ENCODE measurements at places on chromosomes 2 and 18.

DNA sequence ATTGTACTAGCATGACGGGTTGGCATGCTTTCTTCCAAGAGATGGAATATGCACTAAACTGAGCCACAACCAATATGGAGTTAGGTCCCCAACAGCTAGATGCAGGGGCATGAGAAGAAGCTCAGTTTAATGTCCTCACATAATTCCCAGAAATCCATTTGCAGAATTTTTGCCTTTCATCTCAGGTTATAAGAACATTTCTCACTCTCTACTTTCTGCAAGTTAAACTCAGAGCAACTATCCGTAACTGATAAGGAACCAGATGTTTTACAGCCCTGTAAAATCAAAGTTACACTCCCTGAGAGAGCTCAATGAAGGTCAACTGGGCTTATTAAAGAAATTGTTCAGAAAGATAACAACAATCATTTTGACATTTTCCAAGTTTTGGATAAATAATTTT, 30.7 kb downstream of the COPS8 start:
- DNase-seq: no peak

DNA sequence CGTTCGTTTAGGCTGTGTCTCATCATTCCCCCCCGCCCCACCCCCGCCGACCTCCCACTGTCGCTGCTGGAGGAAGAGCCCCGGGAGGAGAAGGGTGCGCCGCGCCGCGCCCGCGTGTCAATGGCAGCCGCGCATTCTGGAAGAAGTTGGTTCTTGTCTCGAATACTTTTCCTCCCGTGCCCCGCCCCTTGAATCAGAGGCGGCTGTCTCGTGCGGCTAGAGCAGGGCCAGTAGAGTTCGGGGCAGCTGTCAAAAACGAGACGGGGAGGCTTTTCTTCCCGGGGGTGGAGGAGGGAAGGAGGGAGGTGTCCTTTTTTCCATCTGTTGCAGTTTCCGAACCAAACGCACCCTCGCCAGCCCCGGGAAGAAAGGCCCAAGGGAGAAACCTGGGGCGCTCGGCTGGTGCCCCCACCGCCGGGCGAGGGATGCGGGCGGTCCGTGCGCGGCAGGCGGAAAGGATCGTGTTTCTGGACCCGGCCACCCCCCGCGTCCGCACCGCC, 410 bp upstream of the TGIF1 start:
- peak; percentile 63 for DNase-seq

GRCh38 chr18:52002600-52002999, 337.4 kb upstream of the DCC start:
- DNase-seq: no peak

DNA sequence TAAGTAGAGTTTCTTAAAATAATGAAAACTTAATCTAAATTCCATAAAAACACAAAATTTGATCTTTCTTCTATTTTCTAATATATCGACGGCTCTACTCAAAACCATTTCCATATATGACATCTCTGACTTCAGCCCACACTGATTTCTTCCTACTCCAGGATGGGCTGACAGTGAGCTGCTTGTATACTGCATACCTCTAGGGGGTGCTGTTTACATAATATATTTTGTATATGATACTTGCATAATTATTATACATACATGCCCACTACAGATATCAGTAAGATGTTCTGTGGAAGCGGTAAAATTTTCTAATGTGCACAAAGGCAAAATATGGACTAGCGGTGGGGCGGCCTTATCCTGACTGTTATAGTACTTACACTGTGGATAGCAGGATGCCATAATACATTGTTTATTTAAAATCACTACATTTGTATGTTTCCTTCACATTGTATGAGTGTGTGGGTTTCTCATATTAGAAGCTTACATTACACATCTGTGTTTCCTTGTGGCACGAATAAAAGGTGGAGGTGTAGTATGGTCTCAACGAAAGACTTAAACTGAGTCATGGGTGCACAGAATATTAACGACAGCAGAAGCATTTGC, 66.1 kb upstream of the NXPH2 start:
- DNase-seq: no peak

GRCh38 chr2:180419212-180419611, 412.1 kb upstream of the CWC22 start:
- DNase-seq: no peak

GRCh38 chr2:168207851-168208250, 39.5 kb downstream of the STK39 start:
- DNase-seq: no peak

DNA sequence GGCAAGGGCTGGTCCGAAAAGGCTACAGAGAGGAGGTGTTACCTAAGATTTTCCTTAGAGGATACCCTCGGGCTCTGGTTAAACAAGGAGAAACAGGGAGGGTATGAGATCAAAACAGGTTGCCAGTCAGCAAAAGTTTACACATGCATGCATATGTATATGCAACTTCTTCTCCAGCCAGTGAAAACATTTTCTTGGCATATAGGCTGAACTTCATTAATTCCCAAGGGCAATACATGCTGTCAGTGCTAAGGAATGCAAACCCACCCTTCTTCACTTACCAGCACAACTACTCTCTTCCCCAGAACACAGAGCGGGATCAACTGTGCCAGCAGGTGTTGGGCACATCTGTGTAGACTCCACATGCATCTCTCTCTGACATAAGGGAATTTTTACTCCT, 176.0 kb downstream of the GFPT1 start:
- no peak for DNase-seq

GRCh38 chr18:52312346-52312745, 27.7 kb upstream of the DCC start:
- no peak for DNase-seq

- DNase-seq: no peak
Observed at GRCh38 chr2:7270011-7270431, 352.8 kb downstream of the RNF144A start.

- DNase-seq: no peak
Observed at GRCh38 chr2:167651406-167652151, 595.8 kb downstream of the STK39 start.

GRCh38 chr2:76977846-76978727, 544.1 kb downstream of the LRRTM4 start:
- no peak for DNase-seq

DNA sequence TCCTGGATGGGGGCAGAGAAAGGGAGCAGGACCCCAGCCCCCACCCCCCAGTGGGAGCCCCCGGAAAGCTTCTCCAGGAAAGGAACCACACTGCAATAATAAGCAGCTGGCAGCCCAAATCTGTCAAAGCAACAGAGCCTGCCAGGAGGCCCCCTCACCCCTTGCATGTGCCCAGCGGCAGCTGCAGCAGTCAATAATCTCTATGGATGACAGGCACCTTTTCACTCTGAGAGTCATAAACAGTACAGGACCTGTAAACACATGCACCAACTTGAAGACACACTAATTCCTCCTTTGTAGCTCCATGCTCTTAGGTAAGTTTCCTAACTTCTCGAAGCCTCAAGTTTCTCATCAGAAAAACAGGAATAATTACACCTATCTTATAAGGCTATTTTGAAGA, 26.2 kb upstream of the KDM3A start:
- no peak for DNase-seq

DNA sequence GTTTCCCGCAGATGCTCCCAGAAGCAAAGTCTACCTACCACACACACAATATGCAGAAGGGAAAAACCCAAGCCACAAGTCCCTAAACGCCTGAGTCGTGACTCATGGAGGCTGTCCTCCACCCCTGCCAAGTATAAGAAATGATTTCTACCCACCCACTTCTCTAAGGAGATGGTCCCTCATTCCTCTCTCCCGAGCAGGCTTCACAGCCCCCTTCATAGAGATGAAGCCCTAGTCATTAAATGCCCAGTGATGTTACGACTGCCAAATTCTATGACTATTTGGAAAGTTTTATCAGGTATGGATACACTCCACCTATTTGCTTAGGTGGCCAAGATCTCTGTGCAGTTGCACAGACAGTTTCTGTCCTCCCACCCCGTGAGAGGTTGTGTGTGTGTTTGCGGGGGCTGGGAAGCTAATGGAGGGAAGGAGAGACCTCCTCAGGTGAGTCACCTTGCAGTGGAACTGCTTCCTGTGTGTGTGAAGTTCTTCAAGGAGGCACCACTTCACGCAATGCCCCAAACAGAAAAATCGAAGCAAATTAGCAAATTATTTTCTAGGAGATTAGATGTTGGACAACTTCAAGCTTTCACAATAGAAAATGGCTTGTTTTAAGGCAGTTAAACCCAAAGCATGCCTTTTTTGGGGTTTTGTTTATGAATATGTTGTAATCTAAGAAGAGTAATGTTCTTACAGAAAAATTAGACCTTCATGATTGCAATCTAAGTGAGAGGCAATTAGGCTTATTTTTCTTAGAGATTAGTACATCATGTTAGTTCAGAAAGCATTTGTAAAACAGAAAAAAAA, 175.2 kb downstream of the TGIF1 start:
- peak; percentile 53 for DNase-seq

DNA sequence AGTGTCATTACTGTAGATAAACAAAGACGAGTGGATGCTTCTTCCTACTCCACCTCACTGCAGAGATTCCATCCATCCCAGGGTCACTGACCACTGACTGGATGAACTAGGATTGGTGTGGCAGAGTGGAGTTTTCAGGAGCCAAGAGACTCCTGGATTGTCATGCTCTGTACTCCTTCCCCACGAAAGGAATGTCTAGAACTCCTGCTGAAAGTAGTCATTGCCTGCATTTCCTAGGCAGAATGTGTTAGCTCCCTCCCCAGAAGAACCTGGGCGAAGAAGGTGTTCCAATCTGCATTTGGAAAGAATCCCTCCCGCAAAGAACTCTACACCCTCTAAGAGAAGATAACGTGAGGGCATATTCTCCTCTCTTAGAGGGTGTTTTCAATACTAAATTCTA, 6.2 kb downstream of the PAX8 start:
- DNase-seq: no peak

DNA sequence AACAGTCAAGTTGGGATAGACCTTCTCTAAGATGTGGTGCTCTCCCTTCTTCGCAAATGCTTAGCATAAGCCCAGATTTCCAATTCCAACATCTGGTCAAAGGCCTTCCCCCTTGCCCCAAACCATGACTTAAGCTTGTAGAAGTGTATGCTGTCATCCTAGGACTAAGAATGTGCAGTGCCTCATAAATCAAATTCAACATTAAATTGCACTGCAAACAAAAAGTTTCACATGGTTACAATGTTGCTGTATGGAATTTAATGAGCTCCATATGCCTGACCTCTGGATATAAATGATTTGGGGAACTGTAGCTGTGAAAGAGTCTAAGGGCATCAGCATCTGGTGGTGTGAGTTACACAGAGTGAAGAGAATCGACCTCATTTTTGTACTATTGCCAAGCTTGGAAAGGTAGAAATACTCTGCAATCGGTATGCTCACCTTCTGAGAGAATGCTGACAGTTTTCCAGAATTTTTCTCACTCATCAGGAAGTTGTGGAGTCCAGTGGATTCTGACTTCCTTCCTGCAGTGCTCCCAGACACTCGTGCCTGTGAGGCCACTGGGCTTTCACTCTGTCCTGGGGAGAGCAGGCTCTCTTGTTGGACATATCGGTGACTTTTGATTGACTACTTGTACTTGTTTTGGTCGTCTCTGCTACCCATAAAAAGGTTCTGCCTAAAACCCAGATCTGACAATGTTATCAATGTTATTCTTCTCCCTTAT, 40.6 kb downstream of the FASTKD2 start:
- DNase-seq: no peak

DNA sequence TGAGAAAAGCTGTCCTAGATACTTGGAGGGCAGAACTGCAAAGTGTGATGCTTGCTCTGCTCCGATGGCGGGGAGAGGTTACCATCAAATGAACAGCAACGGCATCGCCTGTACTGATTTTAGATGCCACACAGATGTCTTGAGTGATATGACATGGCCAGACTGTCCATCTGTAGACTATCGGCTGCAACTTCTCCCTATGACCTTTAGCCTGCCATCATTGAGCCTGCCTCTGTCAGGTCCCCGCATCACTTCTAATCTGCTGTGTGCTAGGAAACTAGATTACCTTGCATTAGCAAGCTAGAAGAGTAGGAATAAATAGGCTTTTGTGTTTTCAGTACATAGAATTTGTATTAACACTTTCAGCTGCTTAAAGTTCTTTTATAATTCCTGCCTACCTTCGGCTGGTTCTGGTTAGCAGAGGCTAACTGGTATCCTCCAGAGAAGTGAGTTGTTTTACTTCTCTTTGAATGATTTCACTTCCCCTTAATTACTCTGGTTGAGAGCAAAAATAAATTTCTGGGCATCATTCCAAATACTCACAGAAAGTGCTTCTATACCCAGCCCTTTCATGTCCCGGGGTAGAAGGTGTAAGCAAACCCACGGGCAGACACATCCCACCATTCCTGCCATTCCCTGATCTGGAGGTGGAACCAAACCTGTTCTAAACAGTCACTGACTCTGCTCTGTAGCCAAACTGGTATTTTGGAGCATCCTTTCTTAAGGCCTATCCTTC, 24.0 kb downstream of the GAREM2 start:
- no peak for DNase-seq

GRCh38 chr2:123500346-123500745, 524.7 kb upstream of the CNTNAP5 start:
- no peak for DNase-seq

DNA sequence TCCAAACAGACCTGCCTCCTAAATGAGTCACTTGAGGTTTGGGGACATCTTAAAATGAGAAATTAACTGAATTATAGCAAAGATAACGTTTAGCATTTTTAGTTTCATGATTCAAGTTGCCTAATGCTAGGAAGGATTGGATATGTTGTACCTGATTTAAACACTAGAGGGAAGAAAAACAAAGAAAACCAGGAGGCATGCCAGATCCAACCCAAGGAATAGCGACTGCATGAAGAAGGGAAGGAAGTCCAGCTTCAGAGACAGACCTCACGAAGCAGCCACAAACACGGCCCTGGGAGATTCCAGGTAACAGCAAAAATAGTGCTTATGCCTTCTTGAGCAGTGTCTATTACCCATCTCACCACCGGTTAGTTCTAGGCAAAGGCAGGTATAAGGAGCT, 499.9 kb upstream of the SPHKAP start:
- DNase-seq: no peak

DNA sequence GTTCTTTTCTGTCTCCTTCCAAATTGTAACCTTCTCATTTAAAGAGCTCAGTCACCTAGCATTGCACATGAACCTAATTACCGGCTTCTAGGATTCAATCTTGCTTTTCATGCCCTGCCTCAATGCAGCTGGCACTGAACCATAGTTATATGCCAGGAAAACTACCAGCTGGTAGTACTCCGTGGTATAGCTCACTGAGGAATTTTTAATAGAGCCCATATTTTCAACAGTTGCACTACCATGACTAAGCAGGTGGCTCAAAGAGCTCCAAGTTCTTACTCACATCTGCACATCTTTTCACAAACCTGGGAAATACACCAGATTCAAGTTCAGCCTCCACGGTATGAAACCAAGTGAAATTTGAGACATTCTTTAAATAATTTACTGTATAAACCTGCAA, 363.5 kb downstream of the GRB14 start:
- no peak for DNase-seq
